GM23338 (cell line): ENCODE measurements at places on chromosomes 13 and 19.

- DNase-seq: no peak
- H3K27me3 ChIP-seq: no peaks in the 10 kb centered on the region
- H3K4me3 ChIP-seq: no peak overlapping the region
These were observed 13.8 kb downstream of the SPRYD7 start for GRCh38 chr13:49922301-49922700.

DNA sequence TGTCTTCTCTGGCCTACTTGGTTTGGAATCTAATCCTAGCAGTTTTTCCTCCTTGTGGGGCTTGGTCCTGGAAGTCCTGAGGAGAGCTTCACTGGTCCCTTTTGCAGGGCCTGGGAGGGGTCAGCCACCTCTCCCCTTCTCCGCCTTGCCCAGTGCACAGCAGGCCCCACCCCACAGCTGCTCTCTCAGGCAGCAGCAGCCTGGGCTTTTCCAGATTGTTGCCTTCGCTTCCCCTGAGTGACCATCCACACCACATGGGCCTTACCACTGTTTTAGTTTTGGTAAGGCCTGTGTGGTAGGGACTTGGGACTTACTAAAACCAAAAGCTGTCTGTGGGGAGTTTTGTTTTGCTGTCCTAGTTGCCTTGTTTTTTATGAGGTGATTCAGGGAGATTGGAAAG, 11.5 kb downstream of the MPHOSPH8 start:
- peaks cover 12% of the 10 kb centered on the region for H3K36me3 ChIP-seq
- DNase-seq: no peak
- H3K27ac ChIP-seq: no peak overlapping the region
- no peaks in the 10 kb centered on the region for H3K27me3 ChIP-seq
- no peaks in the 10 kb centered on the region for H3K4me1 ChIP-seq
- no peak overlapping the region for H3K4me3 ChIP-seq

DNA sequence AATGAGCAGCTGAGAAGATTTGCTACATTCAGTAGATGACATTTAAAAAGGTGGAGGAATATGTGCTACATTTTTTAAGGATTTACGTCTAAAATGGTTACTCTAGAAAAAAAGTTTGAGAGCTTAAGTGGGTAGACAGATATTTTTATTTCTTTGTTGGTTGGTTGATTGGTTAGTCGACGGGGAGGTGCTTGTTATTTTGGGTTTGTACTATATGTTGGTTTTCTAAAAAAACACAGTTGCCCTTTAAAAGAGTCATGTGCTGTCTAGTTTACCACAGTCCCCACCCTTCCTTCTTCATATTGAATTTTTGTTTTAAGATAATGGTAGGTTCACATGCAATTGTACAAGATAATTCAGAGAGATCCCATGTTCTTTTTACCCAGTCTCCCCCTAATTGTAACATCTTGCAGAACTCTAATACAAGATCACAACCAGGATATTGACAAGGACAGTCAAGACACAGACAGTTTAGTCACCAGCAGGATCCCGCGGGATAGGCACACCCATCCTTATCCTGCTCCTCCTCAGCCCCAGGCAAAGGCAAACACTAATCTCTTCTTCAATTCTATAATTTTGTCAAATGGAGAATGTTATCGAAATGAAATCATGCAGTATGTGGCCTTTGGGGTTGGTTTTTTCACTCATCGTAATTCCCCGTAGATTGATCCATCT, 171.4 kb downstream of the FOXO1 start:
- no peak overlapping the region for H3K4me3 ChIP-seq
- peaks cover 23% of the 10 kb centered on the region for H3K4me1 ChIP-seq
- no peaks in the 10 kb centered on the region for H3K27me3 ChIP-seq
- no peaks in the 10 kb centered on the region for H3K36me3 ChIP-seq

- H3K36me3 ChIP-seq: no peaks in the 10 kb centered on the region
- DNase-seq: no peak
- H3K27ac ChIP-seq: 0 out of 2 replicates have a peak overlapping the region, but pooled peaks have one; percentile 39
These were observed 36.6 kb upstream of the MEDAG start for GRCh38 chr13:30869491-30869890.

GRCh38 chr13:76286178-76286577, 600.0 kb downstream of the KCTD12 start:
- H3K36me3 ChIP-seq: no peaks in the 10 kb centered on the region
- no peak overlapping the region for H3K4me3 ChIP-seq
- DNase-seq: no peak
- H3K4me1 ChIP-seq: peaks cover 18% of the 10 kb centered on the region
- H3K27ac ChIP-seq: no peak overlapping the region

- no peaks in the 10 kb centered on the region for H3K27me3 ChIP-seq
- H3K27ac ChIP-seq: no peak overlapping the region
- H3K4me1 ChIP-seq: no peaks in the 10 kb centered on the region
- peak; percentile 21 for DNase-seq
- no peak overlapping the region for H3K4me3 ChIP-seq
These were observed 59.9 kb upstream of the ZNF85 start for GRCh38 chr19:20863176-20863575.

DNA sequence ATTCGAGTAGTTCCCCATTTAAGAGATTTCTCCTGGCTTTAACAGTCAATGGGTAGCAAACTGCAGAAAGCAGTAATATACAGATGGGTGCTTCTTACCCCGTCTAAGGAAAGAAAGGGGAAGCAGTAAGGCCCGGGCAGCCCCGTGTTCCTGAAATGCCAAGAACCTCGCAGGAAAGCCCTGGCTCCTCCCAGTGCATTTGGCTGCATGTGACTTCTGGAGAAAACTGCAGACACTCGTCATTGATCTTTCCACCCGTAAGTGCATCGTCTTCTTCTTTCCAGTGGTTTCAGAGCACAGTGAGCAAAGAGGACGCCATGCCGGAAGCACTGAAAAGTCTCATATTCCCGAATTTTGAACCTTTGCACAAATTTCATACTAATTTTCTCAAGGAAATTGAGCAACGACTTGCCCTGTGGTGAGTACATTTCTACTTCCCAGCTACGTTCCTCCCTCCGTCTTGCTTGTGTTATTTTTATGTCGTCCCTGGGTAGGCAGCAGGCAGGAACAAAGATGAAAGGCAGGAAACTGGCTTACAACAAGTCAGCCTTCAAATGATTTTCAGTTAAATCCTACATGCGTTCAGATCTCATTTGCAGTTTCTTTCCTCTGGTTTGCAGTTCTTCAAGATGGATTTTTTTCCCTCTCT, 165.2 kb downstream of the STK24 start:
- DNase-seq: no peak
- H3K36me3 ChIP-seq: no peaks in the 10 kb centered on the region; the same call in 1 of the 2 replicates
- peak overlapping the region; percentile 80; the same call in 1 of the 2 replicates for H3K27ac ChIP-seq
- H3K27me3 ChIP-seq: no peaks in the 10 kb centered on the region
- H3K4me3 ChIP-seq: no peak overlapping the region
- no peaks in the 10 kb centered on the region for H3K4me1 ChIP-seq

GRCh38 chr13:97015661-97016350, 21.5 kb upstream of the OXGR1 start:
- no peak for DNase-seq
- no peaks in the 10 kb centered on the region for H3K4me1 ChIP-seq
- no peaks in the 10 kb centered on the region for H3K36me3 ChIP-seq
- H3K4me3 ChIP-seq: no peak overlapping the region
- no peaks in the 10 kb centered on the region for H3K27me3 ChIP-seq

- no peaks in the 10 kb centered on the region for H3K4me1 ChIP-seq
- no peak overlapping the region for H3K4me3 ChIP-seq
- H3K36me3 ChIP-seq: no peaks in the 10 kb centered on the region
These were observed 34.1 kb upstream of the KLF12 start for GRCh38 chr13:74168263-74168675.

DNA sequence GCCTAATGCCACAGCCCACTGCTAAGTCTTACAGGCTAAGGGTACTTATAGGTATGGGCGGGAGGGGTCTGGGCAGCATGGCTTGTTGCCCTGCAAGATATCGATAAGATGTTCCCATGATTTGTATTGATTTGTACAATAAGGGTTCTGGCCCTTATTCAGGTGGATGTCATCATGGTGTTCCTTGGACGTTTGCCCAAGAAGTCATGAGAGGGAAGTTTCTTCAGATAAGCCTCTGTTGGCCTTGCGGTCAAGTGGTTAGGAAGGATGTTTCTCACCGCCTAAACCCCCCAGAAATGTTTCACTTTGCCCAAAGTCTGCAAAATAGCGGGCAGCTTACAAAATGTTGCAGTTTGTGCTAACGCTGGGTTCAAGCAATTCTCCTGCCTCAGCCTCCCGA, 7.3 kb downstream of the PARP4 start:
- no peak overlapping the region for H3K4me3 ChIP-seq
- H3K4me1 ChIP-seq: no peaks in the 10 kb centered on the region
- no peak overlapping the region for H3K27ac ChIP-seq
- no peak for DNase-seq
- H3K27me3 ChIP-seq: no peaks in the 10 kb centered on the region
- H3K36me3 ChIP-seq: no peaks in the 10 kb centered on the region

DNA sequence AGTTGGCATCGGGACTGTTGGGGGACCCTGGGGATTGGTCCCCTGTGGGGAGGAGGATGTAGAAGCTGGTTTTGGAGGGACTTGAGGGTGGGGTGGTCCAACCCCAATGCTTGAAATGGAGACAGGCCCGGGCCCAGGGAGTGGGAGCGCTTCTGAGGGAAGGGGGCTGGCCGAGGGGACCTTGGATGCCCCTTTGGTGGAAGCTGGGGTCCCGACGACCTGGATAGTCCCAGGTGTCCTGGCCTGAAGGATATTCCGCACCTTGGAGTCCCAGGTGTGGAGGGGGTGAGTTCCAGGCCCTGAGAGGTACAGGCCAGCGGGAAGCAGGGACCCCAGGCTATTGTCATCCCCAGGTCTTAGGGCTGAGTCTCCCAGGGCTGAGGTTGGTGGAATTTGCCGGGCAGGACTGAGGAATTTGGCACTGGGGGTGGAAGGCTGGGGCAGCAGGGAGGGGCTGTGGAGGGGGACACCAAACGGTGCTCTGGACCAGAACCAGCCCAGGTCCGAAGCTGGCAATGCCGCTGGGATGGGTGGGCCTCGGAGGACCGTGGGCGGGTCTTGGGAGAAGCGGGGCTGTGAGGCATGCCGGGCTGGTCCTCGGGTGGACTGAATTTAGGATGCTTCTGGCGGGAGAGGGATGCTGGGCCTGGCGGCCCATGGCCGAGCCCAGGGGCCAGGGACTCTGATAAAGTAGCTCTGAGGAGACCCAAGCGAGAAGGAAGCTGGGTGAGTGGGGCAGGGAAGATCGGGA, 1.8 kb downstream of the HDGFL2 start:
- 0 out of 2 replicates have a peak, but pooled peaks cover 21% of the 10 kb centered on the region for H3K36me3 ChIP-seq
- DNase-seq: peak; percentile 55
- H3K4me3 ChIP-seq: peak overlapping the region; percentile 85
- H3K4me1 ChIP-seq: peaks cover 9% of the 10 kb centered on the region; the same call in 1 of the 2 replicates
- H3K27ac ChIP-seq: peak overlapping the region; percentile 64; the same call in 1 of the 2 replicates
- no peaks in the 10 kb centered on the region for H3K27me3 ChIP-seq

DNA sequence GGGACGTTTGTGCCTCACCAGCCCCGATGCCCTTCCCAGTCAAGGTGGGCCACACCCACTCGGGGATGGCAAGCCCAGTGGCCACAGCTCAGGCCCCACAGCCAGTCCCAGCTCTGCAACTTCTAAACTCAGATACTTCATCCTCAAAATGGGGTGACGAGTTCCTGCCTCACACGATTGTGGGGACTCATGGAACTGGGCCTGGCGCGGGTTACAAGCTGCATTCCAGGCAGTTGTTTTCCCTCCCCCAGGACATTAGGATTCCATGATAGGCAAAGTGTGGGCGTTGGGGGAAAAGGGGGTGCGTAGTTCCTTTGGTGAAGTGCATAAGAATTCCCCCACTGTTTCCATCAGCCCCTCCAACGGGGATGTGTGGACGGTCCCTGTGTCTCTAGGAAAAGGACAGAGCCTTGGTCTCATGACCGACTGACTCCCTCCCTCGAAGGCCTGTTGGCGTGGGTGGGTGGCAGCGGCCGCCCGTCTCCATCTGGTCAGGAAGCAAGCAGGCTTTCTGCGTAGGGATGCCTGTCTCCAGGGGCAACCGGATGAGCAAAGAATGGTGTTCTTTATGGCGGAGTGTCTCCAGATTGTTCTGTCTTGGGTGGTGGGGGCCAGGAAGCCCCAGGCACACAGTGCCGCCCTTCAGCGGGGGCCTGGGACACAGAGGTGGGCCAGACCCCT, 21.1 kb upstream of the NPAS1 start:
- no peaks in the 10 kb centered on the region for H3K36me3 ChIP-seq
- H3K4me1 ChIP-seq: peaks cover 7% of the 10 kb centered on the region; the same call in 1 of the 2 replicates
- H3K27me3 ChIP-seq: no peaks in the 10 kb centered on the region
- no peak overlapping the region for H3K4me3 ChIP-seq
- DNase-seq: no peak
- H3K27ac ChIP-seq: no peak overlapping the region

GRCh38 chr13:24287748-24288287, 21.6 kb upstream of the C1QTNF9 start:
- no peaks in the 10 kb centered on the region for H3K4me1 ChIP-seq
- H3K27ac ChIP-seq: no peak overlapping the region
- no peak overlapping the region for H3K4me3 ChIP-seq

GRCh38 chr13:75647126-75647784, 11.1 kb downstream of the LMO7 start:
- H3K4me3 ChIP-seq: no peak overlapping the region
- DNase-seq: no peak
- H3K27ac ChIP-seq: no peak overlapping the region
- no peaks in the 10 kb centered on the region for H3K27me3 ChIP-seq
- H3K36me3 ChIP-seq: no peaks in the 10 kb centered on the region
- H3K4me1 ChIP-seq: no peaks in the 10 kb centered on the region

GRCh38 chr19:32976223-32976805, 4.3 kb downstream of the FAAP24 start:
- no peaks in the 10 kb centered on the region for H3K27me3 ChIP-seq
- peak; percentile 85 for DNase-seq
- no peaks in the 10 kb centered on the region for H3K36me3 ChIP-seq
- H3K27ac ChIP-seq: 0 out of 2 replicates have a peak overlapping the region, but pooled peaks have one; percentile 42
- no peaks in the 10 kb centered on the region for H3K4me1 ChIP-seq

GRCh38 chr13:94408314-94409036, 71.0 kb downstream of the DCT start:
- DNase-seq: no peak
- no peak overlapping the region for H3K27ac ChIP-seq
- no peaks in the 10 kb centered on the region for H3K27me3 ChIP-seq
- no peaks in the 10 kb centered on the region for H3K4me1 ChIP-seq
- H3K36me3 ChIP-seq: no peaks in the 10 kb centered on the region

DNA sequence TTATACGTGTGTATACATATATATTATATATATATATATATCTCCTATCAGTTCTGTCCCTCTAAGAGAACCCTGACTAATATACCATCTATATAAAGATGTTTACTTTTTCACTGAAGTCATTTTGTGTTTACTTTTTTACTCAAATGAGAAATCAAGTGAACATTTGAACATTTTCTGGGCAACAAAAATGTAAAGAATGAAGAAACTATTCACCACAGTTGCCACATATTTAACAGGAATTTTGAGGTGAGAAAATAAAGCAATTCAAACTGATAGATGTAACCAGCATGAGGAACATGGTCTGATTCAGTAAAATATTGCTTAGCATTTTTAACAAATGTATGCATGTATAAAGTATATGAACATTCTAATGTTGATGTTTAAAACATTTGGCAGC, 299.2 kb upstream of the KLHL1 start:
- no peak overlapping the region for H3K4me3 ChIP-seq
- no peaks in the 10 kb centered on the region for H3K36me3 ChIP-seq
- no peak overlapping the region for H3K27ac ChIP-seq
- H3K27me3 ChIP-seq: no peaks in the 10 kb centered on the region

GRCh38 chr19:5966215-5966614, 11.7 kb downstream of the RANBP3 start:
- peaks cover 29% of the 10 kb centered on the region for H3K4me1 ChIP-seq
- H3K36me3 ChIP-seq: no peaks in the 10 kb centered on the region
- no peak overlapping the region for H3K4me3 ChIP-seq
- no peak for DNase-seq
